ENCODE measurements at places on chromosomes 12 and 14. TPM values are rescaled to one million over a fixed set of nuclear protein-coding genes. Genes with fewer than 3 reads are reported as not detected.

GRCh38 chr14:74934041-74934440, 11.0 kb upstream of the RPS6KL1 start:
- no peak for DNase-seq

DNA sequence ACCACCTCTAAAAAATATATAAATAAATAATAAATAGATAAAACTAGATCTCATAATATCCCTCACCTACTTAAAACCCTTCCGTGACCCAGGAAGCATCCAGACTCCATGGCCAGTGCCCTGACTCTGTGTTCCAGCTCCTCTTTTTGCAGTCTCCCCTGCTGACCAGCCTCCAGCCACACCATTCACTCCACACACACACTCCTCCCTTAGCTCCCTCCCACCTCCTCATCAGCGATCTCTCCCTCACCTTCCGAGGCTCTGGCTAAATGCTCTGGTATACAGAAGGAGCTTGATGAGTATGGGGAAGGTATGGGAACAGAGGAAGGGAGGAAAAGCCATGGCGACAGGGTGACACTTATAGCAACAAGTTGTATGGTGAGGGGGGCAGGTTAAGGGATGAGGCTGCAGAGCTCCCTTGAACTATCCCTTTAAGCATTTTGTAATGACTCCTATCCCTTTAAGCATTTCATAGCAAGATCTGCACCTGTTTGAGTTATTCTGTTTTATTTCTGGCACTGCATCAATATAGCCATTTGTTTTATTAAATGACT, 26.1 kb upstream of the EIF4B start:
- DNase-seq: no peak

CACNA2D4 gene
- polyA plus RNA-seq: 1.9 TPM

- DNase-seq: no peak
These were observed 119.7 kb downstream of the PTCSC3 start for GRCh38 chr14:36056845-36057244.

- DNase-seq: no peak
These were observed 28.5 kb downstream of the DCN start for GRCh38 chr12:91154131-91154530.

DNA sequence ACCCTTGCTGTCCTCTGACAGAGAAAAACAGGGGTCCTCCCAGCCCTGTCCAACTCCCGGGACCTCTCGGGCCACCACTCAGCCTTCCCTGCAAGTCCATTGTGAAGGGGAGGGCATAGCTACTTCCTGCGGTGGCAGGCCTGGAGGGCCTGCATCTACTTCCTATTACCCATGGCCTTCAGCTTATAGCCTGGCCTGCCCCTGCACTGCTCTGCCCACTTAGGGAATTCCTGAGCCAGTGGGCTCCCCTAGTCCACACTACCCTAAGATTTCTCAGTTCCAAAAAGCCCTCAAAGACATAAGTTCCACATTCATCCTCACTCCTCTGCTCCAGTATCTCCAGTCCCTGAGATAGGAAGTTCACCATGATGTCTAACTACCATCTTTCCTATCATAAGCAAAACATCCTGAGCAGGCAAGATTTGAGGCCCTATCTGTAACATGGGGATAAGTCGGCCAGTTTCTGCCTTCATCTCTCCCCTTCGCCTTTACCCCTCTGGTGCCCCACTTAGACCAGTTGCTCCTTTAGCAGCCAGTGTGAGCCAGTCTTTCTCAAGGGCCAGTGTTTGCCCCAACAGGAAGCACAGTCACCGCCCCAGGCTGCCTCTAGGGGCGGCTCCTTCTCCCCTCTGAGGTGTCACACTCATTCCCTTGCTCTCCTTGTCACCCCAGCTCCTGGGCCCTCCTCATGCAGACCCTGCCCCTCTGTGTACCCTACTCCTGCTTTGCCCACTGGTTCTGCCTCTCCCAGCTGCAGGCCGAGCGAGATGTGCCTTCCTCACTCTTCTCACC, 10.9 kb downstream of the HDAC7 start:
- DNase-seq: no peak

GRCh38 chr12:242496-242895, 20.1 kb downstream of the SLC6A13 start:
- no peak for DNase-seq

DNA sequence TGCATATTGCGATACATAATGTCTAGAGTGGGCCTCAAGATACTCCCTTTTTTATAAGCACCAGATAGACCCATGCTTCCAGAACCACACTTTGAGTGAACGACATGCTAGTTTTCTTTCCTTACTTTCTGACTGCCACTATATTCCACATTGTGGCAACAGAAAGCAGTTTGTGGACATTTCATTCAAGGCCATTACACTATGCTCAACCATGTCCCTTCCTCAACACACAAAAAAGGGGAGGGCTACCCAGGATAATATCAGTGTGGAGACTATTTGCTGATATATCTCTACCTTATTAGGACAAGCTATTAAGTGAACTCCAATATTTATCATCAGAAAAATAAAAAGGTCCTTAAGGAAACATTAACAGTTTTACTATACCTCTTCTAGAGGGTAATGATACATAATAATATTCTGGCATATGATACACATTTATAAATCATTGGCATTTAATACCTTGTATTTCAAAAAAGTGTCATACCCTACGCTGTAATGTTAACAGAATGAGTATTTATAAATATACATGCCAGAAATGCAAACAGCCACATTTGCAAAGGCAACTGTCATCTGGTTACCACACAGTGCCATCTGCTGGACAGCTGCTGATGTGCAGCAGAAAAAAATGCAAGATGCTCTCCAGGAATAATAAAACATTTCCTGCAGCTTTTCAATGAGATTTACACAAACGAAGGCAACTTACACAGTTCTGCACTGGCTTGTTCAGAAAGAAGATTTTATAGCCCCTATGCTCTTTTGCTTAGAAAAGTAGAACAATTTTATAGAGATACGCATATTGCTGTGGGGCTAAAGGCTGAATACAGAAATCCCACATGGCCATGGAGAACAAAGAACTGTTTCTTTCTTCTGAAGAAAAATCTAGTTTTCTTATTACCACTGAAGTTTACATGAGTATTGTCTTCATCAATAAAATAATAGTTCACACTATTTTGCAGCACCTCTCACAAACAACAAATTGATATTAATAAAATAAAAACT, 182.2 kb upstream of the GRIP1 start:
- peak; percentile 69 for DNase-seq

KRT75 gene
- polyA plus RNA-seq: not detected

PTPRO gene
- polyA plus RNA-seq: 198 TPM

DNA sequence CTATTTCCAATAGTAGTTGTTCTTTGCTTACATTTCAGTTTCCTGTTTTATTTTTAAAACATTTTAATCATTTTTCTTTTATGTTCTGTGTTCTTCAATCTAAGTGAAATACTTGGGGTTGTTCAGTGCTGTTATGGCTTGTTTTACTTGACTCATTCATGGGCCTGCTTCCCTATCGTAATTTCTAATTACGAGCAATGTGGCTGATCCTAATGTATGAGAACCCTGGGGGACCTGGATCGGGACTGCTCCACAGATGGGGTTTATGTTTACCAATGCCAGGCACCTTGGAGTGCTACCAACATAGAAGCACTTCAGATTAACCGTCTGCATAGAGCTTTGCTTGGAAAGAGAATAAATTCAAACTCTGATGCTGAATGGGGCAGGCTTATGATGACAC, 29.8 kb downstream of the TECPR2 start:
- no peak for DNase-seq

DNA sequence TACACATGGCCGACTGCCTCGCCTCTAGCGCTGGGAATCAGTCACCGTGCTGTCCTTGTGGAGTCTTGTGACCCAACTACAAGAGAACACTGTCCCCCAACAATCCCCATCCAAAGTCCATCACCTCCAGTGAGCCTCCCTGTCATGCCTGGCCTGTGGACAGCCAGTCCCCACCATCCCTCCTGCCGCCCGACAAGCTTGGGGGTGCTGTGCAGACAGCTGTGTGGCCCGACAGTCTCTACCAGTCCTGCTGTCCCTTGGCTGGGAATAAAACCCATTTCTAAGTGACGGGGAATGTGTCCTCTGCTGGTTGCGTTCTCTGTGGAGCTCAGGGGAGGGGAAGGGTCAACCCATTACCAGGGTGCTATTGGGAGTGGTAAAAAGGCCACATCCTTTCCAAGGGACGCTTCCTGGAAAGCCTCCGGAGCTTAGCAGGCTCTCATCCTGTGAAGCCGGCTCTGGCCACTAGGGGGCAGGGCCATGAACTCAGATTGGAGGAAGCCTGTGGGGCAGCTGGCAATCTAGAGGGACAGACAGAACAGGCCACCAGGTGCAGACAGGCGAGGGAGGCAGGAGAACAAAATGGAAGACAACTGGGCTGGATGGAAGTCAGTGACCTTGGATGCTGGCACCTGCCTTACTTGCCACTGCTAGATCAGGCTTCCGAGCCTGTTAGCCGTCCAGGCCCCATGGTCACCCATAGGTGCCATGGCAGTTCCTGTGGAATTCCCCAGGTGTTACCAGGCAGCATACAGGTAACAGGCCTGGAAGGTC, 12.0 kb upstream of the BLTP3B start:
- DNase-seq: no peak

- no peak for DNase-seq
These were observed 16.0 kb upstream of the SLC38A2 start for GRCh38 chr12:46388427-46389021.

DNA sequence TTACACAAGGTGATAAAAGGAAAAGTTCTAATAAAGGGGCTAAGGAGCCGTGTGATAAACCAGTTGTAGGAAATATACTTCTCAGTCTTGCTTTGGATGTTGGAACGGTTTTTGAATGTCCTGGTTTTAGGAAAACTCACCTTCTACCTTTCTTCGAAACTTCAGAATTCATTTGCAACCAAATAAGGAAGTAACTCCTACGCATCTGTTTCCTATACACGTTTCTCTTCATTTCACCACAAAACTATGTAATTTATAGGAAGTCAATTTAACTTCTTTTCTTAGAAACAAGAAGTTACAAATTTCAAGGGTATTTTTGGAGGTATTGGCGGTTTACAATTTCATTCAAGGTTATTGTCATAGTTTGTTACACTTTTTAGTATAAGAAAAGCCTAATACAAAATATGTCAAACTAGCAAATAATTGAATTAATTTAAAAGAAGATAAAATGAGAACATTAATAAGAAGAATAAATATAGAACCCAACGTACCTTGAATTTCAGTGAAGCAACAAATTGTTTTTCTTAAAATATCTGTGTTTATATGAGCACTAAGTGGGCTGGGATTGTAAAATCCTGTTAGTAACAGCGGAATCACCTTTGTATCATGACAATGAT, 33.2 kb upstream of the CD69 start:
- DNase-seq: no peak

C3AR1 gene
- polyA plus RNA-seq: 4.0 TPM

DNA sequence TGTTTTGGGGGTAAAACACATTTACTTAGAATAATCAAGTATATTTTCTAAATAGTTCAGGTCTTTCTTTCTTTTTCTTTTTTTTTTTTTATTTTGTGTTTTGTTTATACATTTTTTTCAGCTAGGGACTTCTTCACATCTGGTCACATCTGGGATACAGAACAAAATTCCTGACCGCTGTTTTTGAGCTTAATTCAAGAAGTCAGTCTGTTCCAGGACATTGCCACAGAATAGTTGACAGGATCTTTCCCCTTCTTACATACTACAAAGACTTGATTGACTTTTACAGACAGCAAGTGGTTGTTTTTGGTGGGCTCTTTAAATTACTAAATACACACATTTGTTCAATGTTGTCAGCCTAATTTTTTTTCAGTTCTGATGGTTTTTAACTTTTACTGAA, 41.8 kb upstream of the DCN start:
- no peak for DNase-seq

DNA sequence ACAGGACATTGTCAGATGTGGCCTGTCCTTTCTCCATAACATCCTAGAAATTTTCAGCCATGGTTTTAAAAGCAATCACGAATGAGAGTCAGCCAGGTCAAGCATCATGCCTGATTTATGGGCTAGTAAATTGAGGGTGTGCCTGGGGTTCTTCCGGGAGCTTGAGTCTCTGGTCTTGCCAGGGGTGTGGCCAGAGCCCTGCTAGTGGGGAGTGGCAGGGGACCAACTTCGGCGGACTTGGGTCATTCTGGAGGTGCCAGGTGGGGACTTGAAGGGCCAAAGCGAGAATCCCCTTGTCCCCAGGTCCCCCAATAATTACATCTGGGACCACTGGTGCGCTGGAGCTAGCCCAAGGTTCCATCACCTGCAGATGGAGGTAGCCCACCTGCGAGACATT, 5.7 kb downstream of the OTUB2 start:
- DNase-seq: no peak

KCNC2 gene
- 0.51 TPM for polyA plus RNA-seq

WSCD2 gene
- 6.7 TPM for polyA plus RNA-seq

DNA sequence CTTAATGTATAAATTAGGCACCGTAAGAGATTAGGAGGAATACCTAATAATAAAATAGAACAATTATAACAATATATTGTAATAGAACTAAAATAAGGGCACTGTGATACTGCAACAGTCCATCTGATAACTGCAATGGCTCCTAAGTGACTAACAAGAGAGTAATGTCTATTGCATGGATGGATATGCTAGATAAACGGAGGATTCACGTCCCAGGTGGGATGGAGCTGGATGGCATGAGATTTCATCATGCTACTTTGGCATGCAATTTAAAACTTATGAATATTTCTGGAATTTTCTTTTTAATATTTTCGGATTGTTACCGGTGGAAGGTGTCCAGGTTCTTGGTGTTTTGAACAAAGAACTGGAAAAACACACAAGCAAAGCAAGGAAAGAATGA, 2.2 kb upstream of the TMEM19 start:
- DNase-seq: no peak

DNA sequence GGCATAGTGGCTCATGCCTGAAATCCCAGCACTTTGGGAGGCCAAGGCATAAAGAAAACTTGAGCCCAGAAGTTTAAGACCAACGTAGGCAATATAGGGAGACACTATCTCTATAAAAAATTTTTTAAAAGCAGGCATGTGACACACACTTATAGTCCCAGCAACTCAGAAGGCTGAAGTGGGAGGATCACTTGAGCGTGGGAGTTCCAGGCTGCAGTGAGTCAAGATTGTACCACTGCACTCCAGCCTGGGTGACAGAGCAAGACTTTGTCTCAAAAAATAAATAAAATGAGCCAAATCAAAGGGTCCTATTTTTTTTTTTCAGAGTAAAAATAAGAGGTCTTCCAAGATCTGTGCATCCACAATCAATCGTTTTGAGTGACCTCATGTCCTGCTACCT, 237.6 kb downstream of the SLC16A7 start:
- DNase-seq: no peak

DNA sequence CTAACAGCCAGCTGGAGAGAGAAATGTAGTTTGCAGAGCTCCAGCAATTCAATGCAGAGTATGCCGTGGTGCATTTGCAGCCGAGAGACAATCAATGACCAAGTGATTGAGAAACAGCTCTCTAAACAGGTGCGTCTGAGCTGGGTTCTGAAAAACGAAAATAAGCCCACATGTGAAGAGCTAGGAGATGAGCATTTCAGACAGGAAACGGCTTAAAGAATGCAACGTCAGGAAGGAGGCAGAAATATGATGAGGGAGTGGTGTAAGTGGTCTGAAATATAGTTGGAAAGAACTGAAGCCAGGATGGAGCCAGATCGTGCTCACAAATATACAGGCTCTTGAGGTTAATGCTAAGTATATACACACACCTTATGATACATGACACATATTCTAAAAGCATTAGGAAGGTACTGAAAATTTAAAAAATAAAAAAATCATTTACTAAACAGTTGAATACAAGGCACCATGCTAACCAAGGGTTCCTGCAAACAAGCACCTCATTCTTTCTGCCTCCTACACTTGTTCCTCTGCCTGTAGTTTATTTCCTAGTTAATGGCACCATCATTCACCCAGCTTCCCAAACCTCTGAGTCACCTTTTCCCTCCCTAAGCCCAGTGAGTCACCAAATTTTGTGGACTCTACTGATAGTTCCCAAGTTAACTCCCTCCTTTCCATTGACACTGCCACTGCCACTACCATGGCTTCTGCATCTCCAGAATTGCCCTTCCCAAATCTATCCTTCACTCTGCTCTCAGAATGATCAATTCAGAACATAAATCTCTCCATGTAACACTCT, 2.3 kb upstream of the GARIN2 start:
- DNase-seq: no peak

All from right renal pelvis (tissue), 4 donors.